ENCODE measurements at places on chromosomes 1 and 21.
A peak's percentile ranks its signal among the peaks of the same experiment; 100 is the strongest.

DNA sequence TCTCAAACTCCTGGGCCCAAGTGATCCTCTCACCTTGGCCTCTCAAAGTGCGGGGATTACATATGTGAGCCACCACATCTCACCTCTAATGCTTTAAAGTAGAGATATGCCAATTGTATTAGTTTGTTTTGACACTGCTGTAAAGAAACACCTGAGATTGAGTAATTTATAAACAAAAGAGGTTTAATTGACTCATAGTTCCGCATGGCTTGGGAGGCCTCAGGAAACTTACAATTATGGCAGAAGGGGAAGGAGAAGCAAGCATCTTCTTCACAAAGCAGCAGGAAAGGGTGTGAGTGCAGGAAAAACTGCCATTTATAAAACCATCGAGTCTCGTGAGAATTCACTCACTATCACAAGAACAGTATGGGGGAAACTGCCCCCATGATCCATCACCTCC, 3.5 kb upstream of the MYCL start:
- DNase-seq = no peak

DNA sequence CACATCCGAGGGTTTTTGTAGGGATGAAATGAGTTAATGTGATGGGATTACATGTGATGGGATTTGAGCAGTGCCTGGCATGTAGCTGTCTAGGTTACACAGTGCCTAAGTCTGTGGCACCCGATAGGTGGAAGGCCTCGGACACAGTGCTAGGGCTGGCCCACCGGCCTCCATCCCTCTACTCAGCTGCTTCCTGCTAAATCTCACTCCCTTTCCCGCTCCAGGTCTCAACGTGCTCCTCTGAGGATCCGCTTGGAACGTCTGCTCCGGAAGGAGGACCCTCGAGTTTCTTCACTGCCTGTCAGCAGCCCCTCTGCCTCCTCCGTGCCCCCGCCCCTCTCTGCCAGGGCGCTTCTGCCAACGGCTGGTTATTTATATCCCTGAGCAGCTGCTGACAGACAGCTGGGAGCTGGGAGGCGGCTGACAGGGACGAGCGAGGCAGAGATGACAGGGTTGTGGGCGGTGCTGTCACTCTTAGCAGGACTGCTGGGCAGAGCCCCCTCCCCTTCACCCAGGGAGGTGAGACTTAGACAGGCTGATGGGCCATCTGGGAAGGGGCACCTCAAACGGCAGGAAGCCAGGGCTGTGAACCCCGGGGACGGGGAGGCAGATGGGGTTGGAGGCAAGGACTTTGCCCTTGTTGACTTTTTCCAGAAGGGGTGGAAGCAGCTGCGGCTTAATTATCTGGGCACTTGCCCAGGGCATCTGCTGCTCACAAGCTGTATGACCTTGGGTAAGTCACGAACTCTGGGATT, 26.6 kb upstream of the LRRN2 start:
- peak; percentile 38 for DNase-seq

DNA sequence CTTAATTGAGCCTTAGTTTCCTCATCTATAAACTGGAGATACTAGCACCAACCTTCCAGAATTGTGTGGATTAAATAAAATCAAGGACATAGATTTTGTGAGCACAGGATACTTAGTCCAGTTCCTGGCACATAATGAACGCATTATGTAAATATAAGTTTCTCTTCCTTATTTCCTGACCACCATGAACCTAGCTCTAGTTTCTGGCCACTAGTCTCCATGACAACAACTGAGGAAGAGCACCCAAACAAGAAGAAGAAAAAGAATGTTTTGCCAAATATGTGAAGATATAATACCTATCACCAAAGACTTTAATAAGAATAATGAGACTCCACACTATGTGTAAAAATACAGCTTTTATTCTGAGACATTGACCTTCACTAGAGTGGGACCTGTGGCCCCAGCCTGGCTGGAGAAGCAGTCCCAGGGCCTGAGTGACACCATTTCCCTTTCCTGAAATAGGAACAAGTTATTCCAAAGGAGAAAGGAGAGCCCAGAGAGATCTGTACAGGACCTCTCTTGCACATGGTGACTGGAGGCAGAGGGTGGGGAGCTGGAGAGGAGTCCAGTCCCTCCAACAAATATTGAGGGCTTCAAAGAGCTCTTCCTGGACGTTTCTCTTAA, 940 bp upstream of the USF1 start:
- DNase-seq = no peak

GRCh38 chr1:64745986-64746940, 1.4 kb downstream of the RAVER2 start:
- peak; percentile 1 for DNase-seq

GRCh38 chr21:41562101-41563000, 54.4 kb upstream of the TMPRSS2 start:
- no peak for DNase-seq

- DNase-seq = peak; percentile 91
These were observed 158.4 kb upstream of the BACE2 start for GRCh38 chr21:41009398-41010100.

DNA sequence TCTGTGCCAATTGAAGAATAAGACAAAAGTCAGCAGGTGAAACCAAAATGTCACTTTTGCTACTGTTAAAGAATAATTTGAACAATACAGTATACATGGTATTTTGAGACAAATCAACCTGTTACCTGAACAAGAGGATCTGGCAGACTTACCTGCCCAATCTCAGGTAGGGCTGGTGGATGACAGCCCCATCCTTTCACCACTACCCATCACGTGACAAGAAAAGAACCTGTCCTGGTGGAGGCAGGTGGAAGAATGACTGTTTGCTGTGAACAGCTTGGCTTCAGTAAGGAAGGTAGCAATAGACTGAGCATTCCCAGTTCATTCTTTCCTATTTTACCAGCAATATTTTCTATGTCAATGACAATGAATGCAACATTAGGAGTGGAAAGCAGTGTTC, 349.6 kb downstream of the GPATCH2 start:
- DNase-seq = no peak

DNA sequence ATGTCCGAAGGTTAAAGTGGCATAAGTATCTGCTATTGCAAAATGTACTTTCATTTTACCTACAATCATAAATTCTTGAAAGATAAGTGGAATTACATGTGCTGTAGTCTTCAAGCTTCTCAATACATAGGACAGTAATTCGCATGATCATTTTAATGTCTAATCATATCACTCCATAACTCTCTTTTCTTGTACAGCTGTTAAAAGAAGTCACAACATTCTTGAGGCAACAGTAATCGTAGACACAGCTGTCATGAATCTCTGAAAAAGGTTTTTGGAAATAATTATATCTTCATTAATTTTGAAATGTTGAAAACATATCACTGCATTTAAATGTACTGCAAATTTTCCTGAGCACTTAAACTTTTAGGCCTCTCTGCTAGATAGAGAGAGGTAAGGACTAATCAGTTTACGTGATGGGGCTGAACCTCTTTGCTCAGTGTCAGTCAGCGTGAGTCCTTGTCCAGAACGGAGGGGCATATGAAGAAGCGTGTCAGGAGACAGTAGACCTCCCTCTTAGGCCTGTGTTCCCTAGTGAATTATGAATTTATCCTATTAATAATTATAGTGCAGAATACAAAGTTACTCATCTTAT, 133.4 kb downstream of the NEK7 start:
- DNase-seq = no peak

DNA sequence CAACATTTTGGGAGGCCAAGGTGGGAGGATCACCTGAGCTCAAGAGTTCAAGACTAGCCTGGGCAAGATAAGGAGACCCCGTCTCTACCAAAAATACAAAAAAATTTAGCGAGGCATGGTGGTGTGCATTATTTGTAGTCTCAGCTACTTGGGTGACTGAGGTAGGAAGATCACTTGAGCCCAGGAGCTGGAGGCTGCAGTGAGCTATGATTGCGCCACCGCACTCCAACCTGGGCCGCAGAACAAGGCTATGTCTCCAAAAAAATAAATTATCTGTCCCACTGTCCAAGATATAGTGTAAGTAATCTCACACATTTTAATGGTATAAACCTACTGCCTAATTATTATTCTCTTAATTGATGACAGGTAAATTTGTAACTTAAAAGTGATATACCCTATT, 12.8 kb downstream of the ARID4B start:
- DNase-seq = no peak

DNA sequence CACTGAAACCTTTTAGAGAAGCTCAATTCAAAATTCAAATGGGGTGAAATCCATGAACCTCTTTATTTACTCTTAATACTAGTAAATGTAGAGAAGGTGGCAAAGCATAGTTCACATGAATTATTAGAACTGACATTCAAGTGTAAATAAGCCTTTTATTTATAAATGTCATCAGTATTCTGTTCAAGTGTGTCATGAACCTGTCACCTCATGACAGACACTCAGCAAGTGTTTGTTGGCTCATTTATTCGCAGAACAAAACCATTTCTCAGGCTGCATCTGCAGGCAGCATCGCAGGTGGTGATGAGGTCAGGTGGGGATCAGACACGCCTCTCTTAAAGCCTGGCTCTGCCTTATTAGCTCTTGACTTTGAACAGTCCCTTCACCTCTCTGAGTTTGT, 116.6 kb downstream of the SETD4 start:
- peak; percentile 23 for DNase-seq

DNA sequence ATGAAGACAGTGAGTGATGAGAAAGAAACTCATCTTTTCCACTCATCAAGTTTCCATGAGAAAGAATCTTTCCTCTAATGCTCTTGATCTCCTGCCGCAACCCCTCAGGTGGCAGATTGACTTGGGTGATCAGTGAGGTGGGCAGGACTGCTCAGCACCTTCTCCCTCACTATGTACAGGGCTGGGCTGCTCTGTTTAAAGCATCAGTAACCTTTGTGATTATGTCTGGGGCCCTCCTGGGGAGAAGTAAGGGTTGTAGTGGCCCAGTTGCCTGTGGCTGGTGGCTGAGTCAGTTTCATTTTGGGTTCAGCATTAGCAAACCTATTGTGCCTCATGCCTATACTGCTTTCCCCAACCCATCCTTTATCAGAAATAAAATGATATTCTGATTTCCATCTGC, 366.0 kb downstream of the TTLL7 start:
- no peak for DNase-seq

DNA sequence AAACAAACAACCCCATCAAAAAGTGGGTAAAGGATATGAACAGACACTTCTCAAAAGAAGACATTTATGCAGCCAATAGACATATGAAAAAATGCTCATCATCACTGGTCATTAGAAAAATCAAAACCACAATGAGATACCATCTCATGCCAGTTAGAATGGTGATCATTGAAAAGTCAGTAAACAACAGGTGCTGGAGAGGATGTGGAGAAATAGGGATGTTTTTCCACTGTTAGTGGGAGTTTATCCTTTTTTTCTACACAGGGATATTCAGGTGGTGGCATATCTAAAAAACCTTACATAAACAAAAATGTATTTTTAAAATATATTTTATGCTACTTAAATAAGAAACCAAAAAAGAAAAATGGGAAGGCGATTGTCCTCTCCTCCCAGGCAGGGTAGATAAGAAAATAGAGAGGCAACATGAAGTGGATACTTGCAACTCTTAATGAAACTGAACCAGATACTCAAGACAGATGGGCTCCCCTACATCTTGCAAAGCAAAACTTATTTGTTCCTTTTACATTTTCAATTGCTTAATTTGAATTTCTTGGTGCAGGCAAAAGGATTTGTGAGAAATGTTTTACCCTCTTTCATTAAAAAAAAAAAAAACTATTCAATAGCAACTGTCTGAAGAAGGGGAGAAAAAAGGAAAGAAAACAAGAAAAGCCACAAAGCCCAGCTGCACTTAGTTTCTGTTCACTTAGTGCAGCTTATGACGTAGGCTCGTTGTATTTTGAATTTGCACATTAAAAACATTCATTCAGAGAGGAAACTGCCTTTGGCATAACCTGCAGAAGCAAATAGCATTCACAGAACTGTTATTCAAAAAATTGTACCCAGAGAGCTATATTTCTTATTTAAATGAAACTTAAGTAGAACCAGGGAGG, 36.9 kb upstream of the RGS1 start:
- DNase-seq = no peak

GRCh38 chr21:37667380-37667779, 248.9 kb downstream of the KCNJ6 start:
- no peak for DNase-seq

- no peak for DNase-seq
These were observed 91.9 kb upstream of the KCNK2 start for GRCh38 chr1:214990619-214991018.

DNA sequence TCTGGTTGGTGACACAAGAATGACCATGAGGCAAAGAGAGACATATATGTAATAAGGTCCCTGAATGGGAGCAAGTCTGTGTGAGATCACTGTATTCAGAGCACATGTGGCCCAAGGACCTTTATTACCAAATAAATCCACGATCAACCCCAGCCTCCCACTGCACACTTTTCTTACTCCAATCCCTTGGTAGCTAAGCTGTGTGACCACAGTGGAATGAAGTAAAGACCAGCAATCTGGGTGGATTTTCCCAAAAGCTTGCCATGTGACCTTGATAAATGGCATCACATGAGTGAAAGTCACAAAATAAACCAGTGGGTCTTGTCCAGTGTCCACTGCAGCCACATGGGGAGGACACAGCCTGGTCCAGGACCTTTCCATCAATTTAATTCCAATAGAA, 36.7 kb upstream of the TLR5 start:
- DNase-seq = no peak

All from NCI-H1105 (cell line).